ENCODE measurements at places on chromosomes 12 and 14.
A peak's percentile ranks its signal among the peaks of the same experiment; 100 is the strongest.

- DNase-seq, result peak; percentile 71
These were observed 2.6 kb upstream of the TAMALIN start for GRCh38 chr12:52004042-52004648.

DNA sequence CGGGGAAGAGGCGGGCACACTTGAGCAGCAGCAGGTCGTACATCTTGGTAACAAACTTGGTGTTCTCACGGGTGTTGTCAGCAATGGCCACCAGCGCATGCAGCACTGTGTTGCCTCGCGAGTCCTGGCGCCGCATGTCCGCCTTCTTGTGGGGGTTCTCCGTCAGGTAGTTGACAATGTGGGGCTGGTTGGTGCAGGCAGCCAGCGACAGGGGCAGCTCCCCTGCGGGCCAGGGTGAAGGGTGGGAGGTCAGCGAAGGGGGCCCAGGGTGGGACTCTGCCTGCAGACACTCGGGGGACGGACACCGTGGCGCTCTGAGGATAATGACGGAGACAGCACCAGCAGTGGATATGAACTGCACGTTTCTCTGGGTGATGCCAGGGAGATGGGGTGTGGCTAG lies 34.5 kb downstream of the TRPV4 start:
- DNase-seq, result no peak

GRCh38 chr12:70733385-70733784 lies 96.2 kb upstream of the PTPRB start:
- DNase-seq, result peak; percentile 80

- no peak for DNase-seq
These were observed 379.2 kb downstream of the BTG1 start for GRCh38 chr12:91766454-91766853.

DNA sequence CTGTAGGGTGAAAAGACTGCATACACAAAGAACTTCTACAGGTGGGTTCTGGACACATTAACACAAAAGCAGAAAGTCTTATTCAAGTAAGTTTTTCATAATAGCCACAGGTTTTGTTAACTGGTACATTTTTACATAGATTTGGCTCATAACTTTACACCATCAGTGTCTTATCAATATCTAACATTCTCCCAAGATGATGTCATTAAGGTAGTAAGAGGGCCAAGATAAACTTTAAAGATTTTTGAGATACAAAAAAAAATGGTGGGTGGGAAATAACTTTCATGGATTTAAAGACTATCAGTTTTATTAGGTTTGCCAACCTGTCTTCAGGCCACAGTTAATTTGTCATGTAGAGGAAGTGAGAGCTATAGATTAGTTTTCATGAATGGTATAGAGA lies 1.7 kb downstream of the SUPT16H start:
- DNase-seq, result no peak

- DNase-seq, result peak; percentile 73
These were observed 1.2 kb upstream of the NEMF start for GRCh38 chr14:49853572-49854375.

DNA sequence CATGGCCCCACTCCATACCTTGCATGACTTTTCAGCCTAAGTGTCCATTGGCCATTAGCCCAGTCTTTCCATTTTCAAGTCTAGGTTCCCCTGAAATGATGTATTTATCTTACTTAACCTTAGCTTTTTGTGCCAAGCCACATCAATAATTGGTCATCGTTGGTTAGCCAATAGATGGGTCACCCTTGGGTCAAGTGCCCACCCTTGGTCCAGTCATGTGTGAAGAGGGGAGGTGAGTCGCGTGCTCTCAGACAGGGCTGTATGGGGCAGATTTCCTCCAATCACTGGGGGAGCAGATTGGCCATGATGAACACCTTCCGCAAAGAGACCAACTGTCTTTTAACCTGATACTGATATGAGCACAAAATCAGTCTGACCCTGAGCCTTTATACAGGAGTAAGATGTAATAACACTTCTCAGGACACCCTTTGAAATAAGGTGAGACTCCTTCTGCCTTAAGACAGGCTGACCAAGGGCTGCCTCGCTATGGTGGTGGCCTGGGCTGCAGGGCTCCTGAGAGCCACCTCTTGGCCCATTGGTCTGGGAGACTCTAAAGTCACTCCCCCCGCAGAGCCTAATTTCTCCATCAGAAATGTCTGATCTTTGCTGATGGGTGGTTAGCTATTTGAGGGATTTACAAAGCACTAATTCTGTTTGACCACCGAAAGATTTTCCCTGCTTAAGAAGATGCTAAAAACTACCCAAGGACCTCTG lies 143.2 kb downstream of the ZFP36L1 start:
- DNase-seq, result no peak

- no peak for DNase-seq
These were observed 531.1 kb downstream of the NRXN3 start for GRCh38 chr14:78701246-78701645.

GRCh38 chr14:102359341-102359740 lies 3.3 kb downstream of the CINP start:
- DNase-seq, result no peak

DNA sequence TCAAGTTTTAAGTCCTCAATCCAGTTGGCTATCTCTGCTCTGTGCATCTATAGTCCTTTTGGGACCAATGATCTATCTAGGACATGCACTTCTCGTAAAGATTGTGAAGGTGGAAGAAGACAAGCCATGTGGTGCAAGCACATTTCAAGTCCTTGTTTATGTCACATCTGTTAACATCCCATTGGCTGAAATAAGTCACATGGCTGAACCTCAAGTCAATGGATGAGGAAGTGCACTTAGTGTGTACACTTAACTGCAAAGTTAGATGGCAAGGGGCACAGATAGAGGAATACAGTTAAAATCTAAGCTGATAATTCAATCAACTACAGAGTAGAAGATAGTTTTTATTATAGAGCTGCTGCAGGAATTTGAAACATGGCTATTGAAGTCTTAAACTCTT lies 362.8 kb upstream of the TBX3 start:
- DNase-seq, result no peak

GRCh38 chr12:24109381-24110039 lies 160.0 kb upstream of the SOX5 start:
- no peak for DNase-seq

DNA sequence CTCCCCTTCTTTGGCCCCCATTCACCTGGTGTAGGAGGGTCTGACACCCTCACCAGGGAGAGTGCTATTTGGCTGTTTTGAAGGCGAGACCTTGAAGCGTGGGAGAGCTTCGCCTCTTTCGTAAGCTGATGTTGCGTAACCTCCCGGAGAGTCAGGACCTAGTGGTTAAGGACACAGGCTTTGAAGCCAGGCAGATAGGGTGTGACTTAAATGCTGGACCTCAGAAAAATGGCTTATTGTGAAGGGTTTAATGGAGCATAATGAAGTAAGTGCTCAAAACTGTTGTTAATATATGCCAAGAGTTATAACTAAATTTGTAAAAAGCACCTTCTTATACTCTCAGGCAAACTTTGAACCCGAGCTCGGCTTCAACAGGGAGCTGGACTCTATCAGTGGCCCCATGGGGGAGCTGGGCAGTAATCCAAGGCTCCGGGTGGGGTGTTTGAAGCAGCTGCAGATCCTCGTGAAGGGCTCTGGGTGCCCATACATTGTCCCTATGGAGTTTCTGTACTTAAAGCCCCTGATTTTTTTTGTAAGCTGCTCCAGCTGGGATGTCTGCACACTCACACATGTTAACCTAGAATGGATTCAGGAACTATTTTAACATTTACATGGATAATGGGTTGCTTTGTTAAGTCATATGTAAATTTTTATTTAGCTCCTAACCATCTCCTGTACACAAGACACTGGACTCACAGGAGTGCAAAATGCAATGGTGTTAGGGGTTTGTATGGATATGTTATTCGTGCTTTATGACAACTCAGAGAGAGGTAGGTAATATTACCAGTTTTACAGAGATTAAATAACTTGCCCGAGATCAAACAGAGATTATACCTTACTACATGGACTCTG lies 26.0 kb downstream of the PPFIBP1 start:
- DNase-seq, result no peak

- DNase-seq, result no peak
These were observed 13.2 kb downstream of the TCL1B start for GRCh38 chr14:95699412-95699811.

- DNase-seq, result no peak
These were observed 35.1 kb downstream of the PPP2R5E start for GRCh38 chr14:63508033-63508432.

DNA sequence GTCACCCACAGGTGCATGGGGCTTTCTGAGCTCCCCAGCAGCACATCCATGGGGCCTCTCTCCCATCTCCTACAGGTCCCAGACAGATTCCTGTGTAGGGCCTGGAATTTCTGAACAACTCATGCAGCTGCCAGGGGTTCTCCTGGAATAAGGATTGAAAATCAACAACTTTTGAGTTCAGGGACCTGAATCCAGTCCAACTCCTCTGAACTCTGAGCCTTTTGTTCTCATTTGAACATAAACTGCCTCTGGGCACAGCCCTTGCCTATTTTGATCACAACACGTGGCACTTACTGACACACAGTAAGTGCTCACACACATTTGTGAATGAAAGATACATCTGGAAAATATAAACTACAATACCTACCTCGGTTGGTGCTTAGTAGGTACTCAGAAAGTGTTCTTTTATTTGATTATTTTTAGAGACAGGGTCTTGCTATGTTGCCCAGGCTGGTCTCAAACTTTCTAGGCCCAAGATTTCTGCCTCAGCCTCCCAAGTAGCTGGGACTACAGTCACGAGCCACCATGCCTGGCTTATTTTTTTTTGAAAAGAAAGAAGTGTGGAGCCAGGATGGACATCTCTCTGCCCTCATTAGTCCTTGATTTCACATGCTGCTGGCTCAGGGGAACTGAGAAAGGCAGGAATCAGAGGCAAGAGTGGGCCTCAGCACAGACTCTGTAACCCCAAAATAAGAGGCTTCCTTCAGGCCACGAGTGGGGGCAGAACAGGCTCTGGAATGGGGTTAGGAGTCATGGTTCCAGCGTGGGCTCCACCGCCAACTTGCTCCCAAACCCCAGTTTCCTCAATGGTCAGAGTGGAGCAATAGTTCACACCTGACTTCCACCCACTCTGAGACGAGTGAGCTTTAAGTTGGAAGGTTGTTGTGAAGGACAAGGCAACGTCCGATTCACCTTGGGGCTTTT lies 27.0 kb downstream of the SYNE3 start:
- peak; percentile 72 for DNase-seq

GRCh38 chr14:22560662-22561365 lies 28.2 kb downstream of the DAD1 start:
- DNase-seq, result no peak

DNA sequence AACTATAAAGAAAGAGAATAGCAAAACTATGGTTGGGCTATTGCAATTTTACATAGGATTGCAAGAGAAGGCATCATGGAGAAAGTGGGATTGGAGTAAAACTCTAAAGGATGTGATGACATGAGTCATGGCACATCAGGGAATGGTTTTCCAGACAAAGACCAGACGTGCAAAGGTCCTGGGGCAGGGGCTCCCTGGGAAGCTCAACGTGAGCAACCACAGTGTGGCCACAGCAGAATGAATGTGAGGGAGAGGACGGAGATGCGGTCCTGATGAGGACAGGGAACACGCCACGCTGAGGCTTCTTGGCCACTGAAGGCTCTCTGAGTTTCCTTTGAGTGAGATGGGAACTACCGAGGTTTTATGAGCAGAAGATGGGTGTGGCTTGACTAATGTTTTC lies 38.2 kb downstream of the FZD10 start:
- no peak for DNase-seq

GRCh38 chr12:30200864-30201263 lies 417.1 kb upstream of the TMTC1 start:
- no peak for DNase-seq

DNA sequence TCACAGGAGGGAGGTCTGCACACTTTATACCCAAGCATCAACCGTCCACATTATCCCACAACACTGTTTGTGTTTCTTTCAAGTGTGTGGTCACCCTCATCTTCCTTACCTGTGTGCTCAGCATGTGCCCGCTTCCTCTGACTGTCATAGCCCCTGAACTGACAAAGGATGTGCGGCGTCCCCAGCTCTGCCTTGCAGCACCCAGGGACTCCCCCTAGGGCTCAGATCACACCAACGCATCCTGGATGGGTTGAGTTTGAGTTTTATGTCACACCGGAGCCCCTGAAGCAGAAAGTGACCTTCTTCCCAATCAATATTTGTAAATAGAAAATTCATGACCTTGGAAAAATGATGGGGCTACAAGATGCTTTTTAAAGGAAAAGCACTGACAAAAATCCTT lies 770.7 kb upstream of the TMEM132C start:
- DNase-seq, result no peak

DNA sequence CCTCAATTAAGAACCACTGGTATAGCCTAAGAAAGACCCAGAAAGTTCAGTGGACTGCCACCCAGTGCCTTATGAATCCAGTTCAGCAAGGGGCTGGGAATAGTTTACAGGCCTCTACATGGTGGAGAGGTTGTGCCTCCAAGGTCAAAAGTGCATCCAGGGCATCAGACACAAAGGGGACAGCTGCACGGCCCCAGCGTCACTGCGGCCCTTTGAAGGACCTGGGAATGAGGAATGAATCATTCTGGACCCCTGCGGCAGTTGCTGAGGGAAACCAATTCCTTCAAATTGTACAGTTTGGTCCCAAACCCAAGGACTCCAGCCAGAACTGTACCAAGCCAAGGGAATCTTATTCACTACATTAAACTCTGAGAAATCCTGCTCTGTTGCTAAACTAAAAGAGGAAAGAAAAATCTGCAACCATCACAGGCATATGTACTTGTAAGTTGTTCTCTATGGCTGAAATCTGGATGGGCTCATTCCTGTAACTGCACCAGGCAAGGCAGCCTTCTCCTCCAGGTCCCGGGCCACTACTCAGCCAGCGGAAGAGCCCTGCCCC lies 10.9 kb upstream of the NGB start:
- no peak for DNase-seq

DNA sequence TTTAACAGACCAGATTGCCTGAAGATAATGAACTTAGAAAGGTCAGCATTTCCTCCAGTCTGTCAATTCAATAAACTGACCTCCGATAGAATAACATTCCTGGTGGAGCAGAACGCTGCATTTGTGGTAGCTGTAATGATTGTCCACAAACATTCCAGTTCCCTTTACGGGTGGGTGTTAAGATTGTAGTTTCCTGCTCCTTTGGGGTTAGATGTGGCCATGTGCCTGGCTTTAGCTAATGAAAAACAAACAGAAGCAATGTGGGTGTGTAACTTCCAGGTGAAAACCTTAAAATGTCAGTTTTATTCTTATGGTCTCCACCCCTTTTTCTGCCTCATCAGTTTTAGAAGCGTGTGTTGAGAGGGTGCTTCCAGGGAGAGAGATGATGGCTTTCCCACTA lies 217.3 kb upstream of the CRY1 start:
- DNase-seq, result no peak

DNA sequence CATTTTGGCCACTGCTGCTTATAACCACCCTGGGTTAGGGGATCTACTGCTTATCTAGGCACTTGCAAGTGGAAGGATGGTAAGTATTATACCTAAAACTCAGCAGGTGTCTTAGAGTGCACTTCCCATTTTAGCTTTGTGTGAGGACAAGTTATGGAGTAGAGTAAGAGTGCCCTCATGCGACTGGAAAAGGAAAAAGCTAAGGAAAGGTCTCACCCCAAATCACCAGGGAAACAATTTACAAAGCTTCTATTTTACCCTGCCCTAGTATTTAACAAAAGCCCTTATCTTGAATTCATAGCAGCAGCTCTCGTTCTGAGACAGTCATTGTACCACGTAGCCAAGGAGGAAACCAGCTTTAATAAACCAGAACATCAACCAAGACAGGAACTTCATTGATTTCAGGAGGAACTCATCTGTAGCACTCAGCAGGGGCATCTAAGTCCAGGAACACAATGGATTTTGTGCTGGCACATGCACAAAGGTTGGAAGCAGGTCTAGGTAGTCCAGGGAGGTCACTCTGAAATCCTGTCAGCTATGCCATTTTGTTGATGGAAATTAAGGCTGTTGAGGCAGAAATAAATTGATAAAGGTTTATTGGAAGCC lies 2.9 kb downstream of the RDH12 start:
- DNase-seq, result peak; percentile 89

Data from midbrain (tissue), 1 donor.